T-helper 1 cell (primary cell): ENCODE measurements at places on chromosomes 12 and 14.

DNA sequence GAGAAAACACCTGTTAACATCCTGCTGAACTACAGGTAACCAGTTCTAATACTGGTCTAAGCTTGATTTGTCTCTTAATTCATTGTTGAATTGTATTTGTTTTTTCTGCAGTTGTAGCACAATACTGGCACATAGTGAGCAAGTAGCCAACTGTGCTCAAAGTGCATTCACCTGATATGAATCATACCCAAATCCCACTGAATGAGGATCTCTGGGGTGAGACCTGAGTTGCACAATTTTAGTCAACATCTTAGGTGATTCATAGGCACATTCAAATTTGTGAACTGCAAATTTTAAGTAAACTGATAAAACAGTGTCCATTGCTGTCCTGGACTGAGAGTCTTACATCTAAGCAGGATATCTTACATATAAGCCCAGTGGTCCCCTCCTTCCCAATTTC is 12.8 kb downstream of the KCNC2 start:
- no peak for DNase-seq

DNA sequence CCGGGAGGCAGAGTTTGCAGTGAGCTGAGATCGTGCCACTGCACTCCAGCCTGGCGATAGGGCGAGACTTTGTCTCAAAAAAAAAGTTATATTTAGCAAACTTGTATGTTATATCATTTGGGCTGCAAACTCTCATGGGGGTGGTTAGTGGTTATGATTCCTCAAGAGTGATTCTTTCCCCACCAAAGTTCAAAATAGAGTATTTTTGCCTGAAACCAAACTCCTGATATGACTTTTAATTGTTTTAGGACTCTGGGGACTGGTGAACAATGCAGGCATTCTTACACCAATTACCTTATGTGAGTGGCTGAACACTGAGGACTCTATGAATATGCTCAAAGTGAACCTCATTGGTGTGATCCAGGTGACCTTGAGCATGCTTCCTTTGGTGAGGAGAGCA is 18.6 kb downstream of the HSD17B6 start:
- DNase-seq, result no peak

DNA sequence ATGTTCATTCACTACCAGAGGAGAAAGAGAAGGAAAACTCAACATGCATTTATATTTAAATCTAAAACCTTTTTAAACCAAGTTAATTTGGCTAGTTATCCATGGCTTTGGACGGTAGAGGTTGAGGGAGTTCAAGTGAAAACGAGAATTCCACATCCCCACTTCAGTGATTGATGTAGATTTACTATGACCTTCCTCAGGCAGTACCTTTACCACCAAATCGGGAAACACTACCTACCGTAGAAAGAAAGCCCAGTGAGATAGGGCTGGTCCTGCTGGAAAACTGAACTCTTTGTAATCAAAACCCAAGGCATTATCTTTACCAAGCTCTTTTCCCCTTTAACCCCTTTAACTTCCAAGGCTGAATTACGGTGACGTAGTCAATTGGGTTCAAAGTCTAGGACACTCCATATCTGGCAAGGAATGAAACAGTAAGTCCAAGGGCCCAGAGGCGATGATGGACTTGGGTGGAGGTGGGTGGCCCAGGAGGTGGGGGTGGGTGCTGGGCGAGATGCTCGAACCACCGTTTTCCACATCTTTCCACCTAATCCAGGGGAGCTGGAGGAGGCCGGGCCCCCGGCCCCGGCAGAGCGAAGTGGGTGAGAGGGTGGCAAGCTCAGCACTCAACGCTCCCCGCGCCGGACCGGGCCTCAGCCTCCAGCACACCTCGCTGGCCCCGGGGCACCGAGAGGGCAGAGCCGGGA is 618 bp downstream of the SEC23A start:
- DNase-seq, result no peak

DNA sequence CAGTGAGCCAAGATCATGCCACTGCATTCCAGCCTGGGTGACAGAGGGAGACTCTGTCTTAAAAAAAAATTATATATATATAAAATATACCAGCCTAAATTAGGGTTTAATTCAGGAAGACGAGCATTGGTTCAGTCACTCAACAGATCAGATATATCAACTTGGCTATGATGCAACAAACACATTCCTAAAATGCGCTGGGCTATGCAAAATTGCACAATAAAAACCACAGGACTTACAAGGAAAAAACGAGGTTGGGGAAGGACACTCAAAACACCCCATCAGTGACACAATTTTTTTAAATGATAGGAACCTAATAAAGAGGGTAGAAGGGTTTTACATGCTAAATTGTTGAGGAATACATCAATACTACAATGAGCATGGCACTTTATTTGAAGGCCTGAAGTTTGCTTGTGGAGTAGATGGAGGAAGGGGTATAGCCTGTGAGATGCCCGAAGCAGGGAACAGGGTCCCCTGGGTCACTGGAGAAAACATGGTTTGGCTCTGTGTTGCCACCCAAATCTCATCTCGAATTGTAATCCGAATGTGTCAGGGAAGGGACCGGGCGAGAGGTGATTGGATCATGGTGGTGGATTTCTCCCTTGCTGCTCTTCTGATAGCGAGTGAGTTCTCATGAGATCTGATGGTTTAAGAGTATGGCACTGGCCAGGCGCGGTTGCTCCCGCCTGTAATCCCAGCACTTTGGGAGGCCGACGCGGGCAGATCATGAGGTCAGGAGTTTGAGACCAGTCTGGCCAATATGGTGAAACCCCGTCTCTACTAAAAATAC is 71.2 kb downstream of the TNFAIP2 start:
- no peak for DNase-seq

- DNase-seq, result no peak
Measured at GRCh38 chr12:3491938-3492792, 1.2 kb downstream of the PRMT8 start.

DNA sequence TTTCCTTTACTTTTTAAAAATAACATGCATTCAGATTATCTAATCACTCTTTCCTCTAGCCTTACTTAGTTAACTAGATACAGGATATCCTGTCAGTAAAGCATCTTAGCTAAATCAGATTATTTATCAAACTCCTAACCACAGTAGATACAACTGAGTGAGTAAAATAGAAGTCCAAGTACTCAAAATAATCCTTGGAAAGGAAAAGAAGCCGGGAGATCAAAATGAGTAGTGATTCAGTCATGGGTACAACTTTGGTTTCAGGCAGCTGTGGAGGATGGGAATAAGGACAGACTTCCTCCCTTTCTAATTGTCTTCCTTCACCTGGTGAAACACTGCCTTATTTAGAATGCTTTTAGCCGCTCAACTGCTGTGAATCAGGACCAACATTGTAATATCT is 29.4 kb downstream of the GNG2 start:
- DNase-seq, result no peak

DNA sequence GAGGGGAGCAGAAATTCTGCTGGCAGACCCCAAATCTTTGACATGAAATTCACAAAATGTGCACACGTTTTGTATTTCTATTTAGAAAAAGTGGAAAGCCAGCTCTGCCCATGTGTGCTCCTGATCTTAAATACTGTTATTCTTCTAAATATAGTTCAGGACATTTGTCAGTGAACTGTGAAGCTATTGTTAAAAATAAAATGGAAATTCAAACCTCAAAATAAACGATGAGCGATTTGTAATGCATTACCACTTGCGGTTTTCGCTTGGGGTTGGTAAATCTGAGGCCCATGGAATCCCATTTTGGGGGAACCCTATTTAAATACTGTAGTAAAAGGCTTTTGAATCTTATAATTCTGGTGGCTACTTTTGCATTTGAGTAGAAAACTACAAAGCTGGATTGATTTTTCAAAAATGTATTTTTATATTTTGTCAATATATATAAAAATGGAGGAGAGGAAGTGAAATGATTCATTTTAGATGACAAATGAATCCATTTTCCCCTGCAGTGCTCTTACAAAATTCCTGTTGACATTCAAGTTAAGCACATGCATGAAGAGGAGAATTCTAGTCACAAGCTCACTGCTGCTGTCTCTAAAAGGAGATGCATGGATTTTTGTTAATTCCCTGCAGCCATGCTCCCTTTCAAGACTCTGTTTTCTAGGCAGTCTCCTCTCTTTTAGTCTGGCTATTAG is 47.1 kb downstream of the FLRT2 start:
- no peak for DNase-seq

GRCh38 chr12:65643171-65643570 is 181.1 kb upstream of the HMGA2 start:
- no peak for DNase-seq

DNA sequence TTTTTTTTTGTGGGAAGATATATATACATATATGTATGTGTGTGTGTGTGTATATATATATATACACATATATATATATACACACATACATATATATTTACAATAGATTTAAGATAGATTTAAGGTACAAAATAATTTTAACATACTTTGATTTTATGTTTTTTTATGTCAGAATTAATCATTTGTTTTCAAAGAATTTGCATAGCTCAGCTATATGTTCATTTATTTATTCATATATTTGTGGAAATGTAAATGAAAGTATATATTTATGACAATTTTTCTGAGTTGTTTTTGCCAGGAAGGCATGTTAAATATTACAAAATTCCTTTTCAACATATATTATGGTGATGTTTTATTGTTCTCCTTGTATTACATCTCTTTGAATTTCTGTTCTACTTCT is 887.4 kb upstream of the NOVA1 start:
- DNase-seq, result no peak

DNA sequence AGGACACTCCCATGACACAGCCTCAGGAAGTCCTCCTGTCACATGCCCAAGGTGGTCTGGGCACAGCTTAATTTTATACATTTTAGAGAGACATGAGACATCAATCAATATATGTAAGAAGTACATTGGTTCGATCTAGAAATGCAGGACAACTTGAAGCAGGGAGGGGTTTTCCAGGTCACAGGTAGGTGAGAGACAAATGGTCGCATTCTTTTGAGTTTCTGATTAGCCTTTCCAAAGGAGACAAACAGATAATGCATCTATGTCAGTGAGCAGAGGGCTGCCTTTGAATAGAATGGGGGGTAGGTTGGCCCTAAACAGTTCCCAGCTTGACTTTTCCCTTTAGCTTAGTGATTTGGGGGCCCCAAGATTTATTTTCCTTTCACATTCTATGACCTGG is 2.5 kb downstream of the HSPB8 start:
- no peak for DNase-seq

- DNase-seq, result no peak
Measured at GRCh38 chr14:62251237-62251636, 489.0 kb downstream of the SNAPC1 start.

DNA sequence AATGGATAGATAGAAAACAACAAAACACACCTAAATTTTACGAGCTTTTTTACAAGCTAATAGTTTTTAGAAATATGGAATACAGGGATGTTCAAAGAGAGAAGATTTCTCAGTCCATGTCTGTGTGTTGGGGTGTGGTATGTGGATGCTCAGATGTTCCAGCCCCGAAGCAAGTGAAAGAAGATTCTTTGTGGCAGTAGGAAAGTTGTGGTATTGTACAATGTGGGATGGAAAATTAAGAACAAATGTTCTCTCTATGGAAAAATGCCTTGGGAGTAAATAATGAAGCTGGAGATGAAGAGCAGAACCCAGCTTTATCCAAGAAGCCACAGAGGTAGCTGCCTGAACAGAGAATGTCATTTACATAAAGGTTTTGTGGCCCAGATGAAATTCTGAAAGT is 150.3 kb upstream of the PRKD1 start:
- DNase-seq, result no peak

- no peak for DNase-seq
Measured at GRCh38 chr12:79676579-79676978, 14.2 kb downstream of the PAWR start.

DNA sequence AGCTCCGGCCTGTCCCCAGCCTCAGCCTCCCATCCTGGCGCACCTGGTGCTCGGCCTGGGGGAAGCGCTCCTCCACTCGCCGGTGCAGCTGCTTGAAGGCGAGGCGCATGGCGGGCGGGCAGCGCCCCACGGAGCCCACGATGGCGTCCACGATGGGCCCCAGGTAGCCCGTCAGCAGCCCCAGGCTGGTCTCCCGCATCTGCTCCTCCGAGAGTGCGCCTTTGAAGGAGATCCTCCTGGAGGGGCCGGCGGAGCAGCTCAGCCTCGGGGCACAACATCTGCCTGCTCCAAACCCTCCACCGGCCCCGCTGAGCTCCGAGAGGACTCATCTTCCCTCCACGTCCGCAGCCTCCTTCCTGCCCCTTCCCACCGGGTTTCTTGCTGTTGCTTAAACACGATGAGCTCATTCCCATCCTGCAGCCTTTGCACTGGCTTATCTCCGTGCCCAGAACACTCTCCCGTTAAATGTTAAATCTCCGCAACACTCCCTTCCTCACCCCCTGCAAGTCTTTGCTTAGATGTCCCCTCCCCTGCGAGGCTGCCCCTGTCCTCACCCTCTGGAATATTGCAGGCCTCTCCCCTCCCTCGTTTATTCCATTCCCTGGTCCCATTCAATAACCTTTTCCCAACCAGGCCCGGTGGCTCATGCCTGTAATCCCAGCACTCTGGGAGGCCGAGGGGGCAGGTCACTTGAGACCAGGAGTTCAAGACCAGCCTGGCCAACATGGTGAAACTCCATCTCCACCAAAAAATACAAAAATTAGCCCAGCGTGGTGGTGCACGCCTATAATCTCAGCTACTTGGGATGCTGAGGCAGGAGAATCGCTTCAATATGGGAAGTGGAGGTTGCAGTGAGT is 23.3 kb downstream of the RASAL1 start:
- no peak for DNase-seq

DNA sequence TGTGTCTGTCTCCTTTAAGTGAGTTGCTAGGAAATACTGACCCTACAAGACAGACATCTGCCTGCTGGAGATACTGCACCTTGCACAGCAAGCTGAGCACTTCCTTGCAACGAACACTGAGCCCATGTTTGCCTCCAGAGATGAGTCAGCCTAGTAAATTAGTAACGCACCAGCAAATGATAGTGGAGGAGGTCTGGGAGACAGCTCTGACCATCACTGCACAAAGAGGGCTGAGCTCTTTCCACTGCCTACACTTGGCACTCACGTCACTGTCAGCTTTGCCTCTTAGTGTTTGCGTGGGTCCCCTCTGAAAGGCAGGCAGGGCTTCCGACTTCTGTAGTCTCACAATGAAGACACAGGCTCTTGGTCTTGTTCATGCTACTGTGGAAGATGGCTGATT is 109.0 kb downstream of the APAF1 start:
- DNase-seq, result no peak

DNA sequence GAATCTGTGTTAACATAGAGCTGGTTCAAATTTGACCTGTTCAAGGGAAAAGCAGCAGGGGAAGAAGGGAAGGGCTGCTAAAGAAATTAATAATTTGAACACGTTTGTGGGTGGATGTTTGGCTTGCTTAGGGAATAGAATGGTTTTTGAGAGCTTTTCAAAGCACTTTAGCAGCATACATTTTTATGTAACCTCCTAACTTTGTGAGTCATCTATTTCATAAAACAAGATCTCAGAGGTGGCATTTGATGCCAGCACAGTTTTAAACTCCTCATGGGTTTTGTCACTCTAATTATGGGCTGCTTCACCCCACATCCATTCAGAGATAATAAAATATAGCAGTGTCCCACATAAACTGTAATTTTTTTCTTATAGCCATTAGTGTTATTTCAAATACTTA is 143.8 kb downstream of the ACSS3 start:
- DNase-seq, result no peak
